Anterior cingulate cortex (tissue), 58 donors: ENCODE measurements at places on chromosomes 7 and 10.

DNA sequence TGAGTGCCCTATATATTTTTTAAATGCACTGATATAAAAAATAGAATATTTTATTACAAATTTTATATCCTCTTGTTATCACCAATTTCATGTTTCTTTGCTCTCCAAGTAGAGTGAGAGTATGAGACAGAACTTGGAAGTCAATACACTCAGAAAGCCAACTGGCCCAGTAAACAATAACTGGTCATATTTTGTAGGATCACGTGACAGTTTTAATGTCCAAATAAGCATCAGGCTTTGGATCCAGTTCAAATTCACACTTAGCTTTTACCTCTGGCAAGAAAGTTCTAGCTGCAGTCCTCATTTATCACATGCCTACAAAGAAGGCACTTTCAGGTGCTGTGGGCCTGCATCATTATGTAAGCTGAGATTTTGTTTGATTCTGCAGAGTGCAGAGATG is 21.6 kb upstream of the TPK1 start:
- no peak for DNase-seq

DNA sequence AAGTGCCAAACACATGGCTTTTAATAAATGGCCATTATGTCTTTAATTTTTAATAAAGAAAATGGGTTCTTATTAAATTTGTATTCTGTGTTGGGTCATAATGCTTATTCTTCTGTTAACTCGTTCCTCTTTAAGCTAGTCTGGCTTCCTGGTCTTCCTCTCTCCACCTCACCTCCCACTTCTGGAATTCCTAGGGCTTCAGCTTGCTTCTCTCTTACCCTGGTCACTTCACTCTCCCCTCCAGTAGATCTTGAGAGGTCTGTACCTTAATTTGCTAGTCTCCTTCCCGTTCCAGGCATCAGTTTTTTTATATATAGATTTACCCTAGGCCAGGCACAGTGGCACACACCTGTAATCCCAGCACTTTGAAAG is 111.2 kb downstream of the RALA start:
- DNase-seq: no peak

GRCh38 chr10:14306190-14306589 is 24.5 kb downstream of the FRMD4A start:
- DNase-seq: no peak

- no peak for DNase-seq
These were observed at the start of gene IGF2BP3 for GRCh38 chr7:23470330-23471105. TSS of gene IGF2BP3 (minus strand) at chr7:23470491. CDS start at chr7:23470110, 381 bp downstream.

DNA sequence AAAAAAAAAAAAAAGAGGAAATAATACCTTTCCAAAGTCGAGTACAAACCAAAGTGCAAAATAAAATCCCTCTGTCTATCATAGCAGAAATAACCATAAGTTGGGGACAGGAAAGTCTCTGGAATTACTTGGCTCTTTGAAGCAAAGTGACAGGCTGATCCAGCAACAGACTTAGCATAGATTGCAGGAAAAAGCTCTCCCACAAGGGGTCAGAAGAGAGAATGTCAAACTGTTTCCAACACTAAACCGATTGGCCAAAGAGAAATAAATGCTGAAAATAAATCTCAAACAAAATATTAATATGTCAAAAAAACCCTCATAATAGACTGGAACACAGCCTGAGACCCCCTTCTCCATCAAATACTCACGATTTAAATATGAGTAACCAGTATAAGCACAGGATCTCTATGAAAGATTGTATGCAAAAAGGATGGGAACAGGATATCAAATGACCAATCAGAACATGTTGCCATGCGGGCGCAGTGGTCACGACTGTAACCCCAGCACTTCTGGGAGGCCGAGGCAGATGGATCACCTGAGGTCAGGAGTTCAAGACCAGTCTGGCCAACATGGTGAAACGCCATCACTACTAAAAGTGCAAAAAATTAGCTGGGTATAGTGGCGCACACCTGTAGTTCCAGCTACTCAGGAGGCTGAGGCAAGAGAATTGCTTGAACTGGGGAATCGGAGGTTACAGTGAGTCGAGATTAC is 1000.7 kb upstream of the LRRN3 start:
- DNase-seq: no peak

DNA sequence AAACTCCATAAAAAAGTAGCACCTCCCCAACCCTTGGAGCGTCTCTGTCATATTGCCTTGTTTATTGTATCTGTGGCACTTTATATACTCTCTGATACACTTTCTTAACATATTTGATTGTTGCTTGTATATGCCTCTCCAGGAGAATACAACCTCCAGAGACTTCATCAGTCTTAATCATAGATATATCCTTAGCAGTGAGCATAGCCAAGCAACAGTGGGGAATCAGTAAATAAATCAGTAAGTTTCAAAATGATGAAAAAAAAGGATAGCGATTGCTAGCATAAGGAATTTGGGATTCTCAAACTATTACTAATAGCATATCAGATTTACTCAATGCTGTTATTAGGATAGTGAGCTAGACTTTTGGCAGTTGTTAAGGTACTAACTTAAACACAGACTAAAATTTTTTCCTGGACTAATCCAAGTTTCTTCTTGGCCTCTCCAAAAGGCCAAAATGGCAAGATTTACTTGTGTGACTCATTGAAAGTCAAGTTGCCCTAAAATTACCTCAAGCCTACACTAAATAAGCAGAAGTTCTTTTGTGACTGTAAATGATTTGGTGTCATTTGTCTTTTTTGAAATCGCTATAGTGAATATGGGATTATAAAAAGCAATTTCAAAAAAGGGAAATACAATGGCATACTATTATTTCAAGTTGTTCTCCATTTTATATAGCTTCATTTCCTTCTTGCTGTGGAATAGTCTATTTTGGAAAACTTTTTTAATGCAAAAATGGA is 177.9 kb downstream of the CHN2 start:
- no peak for DNase-seq

GRCh38 chr7:51551070-51551469 is 234.5 kb upstream of the COBL start:
- no peak for DNase-seq
